M059J (cell line): ENCODE measurements at places on chromosomes 6 and 20.

GRCh38 chr20:24027229-24027628 is 38.6 kb upstream of the GGTLC1 start:
- peak; percentile 51 for DNase-seq

DNA sequence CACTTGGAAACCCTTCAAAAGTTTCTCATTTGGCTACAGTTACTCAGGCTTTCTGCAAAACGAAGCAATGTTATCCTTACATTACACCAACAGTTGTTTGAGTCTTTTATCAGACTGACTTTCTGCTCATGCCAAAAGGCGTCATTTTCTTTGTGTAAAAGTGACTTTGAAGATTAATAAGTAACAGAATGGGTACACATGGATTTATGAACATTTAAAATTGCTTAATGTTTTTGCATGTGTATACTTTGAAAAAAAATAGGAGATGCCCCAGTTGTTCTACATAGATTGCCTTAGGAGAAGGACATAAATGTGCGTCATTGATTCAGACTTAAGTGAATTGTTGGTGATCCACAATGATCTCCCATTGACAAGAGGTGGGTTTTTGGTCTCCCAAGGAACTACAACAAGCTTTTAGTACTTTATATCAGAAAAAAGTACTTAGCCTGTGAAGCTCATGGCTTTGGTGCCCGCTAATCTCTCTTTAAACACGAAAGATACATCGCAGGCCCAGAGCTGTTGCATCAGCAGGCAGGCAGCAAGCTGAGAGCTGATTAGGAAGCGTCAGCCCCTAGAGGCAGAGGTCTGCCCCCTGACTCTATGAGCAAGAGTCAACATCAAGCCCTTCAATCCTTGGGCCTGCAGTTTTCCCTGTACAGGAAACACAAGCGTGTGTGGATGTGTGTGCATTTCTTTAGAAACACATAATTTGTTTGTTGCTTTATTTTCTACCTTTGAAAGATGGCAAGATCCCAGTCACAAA is 45.9 kb downstream of the SLC22A3 start:
- no peak for DNase-seq

- peak; percentile 44 for DNase-seq
These were observed 599 bp upstream of the PSORS1C1 start for GRCh38 chr6:31113861-31114540.

DNA sequence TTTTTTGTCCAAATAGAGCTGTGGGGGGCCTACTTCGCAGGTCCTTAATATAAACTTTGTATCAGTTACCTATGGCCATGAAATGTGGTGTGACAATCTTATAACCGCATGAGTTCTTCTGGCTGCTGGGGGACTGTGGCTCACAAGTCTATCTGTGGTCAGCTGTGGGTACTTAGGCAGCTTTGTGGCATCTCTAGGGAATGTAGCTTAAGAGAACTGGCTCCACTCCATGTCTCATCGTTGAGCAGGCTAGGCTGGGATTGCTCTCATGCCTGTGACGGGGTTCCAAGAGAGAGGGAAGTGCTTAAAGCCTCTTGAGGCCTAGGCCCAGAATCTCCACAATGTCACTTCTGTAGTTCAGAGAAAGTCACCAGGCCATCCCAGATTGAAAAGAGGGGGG is 140.5 kb downstream of the BTBD3 start:
- DNase-seq, result peak; percentile 89

- peak; percentile 79 for DNase-seq
These were observed 816.9 kb downstream of the DHX35 start for GRCh38 chr20:39778847-39779604.

DNA sequence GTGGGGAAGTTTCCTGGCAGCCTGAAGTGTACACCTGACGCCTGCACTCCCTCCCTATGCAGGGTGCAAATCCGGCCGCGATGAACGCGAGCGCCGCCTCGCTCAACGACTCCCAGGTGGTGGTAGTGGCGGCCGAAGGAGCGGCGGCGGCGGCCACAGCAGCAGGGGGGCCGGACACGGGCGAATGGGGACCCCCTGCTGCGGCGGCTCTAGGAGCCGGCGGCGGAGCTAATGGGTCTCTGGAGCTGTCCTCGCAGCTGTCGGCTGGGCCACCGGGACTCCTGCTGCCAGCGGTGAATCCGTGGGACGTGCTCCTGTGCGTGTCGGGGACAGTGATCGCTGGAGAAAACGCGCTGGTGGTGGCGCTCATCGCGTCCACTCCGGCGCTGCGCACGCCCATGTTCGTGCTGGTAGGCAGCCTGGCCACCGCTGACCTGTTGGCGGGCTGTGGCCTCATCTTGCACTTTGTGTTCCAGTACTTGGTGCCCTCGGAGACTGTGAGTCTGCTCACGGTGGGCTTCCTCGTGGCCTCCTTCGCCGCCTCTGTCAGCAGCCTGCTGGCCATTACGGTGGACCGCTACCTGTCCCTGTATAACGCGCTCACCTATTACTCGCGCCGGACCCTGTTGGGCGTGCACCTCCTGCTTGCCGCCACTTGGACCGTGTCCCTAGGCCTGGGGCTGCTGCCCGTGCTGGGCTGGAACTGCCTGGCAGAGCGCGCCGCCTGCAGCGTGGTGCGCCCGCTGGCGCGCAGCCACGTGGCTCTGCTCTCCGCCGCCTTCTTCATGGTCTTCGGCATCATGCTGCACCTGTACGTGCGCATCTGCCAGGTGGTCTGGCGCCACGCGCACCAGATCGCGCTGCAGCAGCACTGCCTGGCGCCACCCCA is 1.2 kb downstream of the GPR6 start:
- no peak for DNase-seq
